ENCODE measurements at places on chromosomes 1 and 21.

DNA sequence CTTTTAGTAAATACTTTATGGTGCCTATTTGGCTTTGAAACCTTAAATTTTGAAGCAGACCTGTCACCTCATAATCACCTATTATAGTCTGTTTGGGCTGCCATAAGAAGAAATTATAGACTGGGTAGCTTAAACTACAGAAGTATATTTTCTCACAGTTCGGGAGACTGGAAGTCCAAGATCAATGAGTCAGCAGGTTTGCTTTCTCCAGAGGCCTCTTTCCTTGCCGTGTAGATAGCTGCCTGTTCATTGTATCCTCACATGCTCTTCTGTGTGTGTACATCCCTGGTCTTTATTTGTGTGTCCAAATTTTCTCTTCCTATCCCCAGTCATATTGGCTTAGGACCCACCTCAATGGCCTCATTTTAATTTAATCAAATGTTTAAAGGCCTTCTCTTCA is 518.2 kb downstream of the ADGRL2 start:
- DNase-seq: no peak

DNA sequence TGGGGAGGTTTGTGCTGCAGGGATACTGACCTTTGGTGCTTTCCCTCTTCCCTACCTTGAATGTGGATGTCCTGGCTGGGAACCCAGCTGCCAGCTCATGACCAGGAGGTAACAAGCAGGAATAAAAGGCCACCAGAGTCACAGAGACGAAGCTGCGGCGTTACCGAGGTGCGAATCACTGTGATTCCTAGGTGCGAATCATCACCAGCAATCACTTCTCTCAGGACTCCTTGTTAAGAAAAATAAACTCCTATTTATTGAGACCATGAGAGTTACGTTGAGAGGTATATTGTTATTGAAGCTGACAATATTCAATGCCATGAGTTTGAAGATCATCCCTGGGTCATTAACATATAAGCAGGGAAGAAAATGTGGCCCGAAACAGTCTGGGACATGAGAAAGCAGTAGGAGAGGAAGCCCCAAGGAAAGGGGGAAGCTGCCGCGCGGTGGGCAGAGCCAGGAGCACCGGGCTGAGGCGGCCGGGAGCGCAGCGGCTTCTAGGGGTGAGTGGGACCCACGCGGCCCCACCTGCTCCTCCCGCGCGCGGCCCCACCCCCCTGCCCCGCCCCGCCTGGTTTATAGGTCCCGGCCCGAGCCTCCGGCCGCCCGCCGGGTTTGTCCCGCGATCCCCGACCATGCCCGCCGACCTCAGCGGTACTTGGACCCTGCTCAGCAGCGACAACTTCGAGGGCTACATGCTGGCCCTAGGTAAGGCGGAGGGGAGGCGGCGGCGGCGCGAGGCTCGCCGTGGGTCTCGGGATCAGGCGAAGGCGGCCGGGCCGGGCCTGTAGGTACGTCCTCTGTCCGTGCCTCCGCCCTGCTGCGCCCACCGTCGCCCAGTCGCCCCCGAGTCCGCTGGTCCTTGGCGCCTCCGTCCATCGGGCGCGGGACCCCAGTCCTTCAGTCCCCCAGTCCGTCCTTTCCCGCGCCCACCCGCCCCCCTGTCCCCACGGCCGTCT is at the start of gene RBP7:
TSS of gene RBP7 (plus strand) at position 605 of the 959 bp plus-strand sequence. CDS start at position 636, 31 bp downstream.
- no peak for DNase-seq

DNA sequence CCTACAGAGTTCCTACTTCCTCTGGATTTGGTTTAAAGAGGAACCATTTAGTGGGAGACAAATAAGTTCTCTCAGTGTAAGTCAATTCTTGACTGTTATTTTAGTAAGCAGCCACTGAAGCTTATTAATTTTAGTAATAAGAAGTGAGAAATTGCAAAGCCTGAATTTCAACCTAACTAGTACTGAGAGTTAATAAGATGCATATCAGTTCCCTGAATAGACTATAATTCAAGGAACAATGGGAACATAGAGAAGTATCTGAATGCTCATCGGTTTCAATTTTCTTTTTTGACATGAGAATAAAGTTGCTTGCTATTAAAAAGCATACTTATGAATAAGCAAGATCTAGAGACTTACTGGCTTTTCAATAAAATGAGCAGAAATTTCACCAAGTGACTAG is 8.0 kb upstream of the PPT1 start:
- DNase-seq: no peak

DNA sequence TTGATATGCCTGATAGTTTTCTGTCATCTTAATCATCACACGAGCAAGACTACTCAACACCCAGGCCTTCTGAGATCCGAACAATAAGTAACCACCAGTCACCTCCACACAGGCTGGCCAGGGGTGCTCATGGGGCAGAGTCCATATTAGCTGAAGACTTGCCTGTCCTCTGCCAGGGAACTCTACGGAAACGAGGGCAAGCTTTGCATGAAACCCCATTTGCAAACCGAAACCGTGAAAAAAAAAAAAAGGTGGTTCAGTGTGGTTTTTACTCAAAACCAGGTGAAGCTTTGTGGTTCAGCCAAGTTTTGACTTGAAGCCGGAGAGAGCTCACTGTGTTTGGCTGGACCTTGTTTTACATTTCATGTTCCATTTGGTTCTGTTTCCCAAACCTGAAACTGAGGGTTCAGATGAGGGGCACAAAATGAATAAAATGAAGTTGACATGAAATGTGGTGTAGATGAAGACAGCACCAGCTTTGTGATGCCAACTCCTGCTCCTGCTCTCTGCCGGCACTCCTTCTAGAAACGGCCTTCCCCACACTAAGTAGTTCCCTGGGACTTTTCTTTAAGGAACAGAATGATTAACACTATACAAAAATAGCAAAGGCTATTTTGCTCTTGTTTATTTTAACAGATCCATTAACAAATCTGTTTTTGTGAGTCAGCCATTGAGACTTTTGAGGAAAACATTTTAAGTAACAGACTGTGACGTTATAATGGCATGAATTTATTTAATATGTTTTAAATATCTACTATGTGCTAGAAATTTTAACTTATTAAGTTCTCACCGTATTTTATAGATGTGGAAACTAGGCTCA is 74.7 kb downstream of the RUNX1 start:
- DNase-seq: no peak

DNA sequence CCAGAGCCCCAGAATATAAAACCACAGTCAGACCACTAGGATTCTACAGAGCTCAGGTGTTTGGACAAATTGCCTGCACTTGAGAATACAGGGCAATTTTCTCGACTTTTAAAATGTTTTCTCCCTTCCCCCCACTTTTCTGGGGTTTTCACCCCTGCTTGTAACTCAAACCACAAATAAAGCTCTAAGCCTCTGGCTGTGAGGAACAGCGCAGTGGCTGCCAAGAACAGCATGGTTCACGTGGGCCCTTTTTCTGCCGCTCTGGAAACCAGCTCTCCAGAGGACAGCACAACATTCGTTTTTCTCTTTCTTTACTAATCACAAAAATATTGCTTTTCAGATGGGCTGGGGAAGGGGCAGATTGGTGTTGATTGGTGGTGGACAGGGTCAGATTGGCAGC is 102.2 kb upstream of the JUN start:
- no peak for DNase-seq

All from A673 (cell line).